Renal pelvis (tissue), 12 donors: ENCODE measurements at places on chromosomes 2 and 18. TPM values are rescaled to one million over a fixed set of nuclear protein-coding genes. Genes with fewer than 3 reads are reported as not detected.

DNA sequence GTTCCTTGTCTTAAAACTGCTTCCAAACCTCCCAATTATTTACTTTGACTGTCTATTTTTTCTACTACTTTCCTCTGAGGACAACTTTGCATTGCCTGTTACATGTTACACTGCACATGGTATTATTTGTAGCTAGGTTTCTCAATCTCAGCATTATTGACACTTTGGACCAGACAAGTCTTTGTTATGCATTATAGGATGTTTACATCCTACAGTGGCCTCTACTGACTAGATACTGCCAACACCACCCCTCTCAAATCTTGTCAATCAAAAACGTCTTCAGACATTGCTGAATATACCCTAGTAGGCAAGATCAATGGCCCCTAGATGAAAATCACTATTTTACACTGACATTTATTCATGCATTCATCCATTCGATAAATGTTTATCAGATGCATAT lies 129.6 kb upstream of the DNAJC10 start:
- no peak for DNase-seq

- no peak for DNase-seq
These were observed 27.7 kb upstream of the PUM2 start for GRCh38 chr2:20378341-20378740.

DNA sequence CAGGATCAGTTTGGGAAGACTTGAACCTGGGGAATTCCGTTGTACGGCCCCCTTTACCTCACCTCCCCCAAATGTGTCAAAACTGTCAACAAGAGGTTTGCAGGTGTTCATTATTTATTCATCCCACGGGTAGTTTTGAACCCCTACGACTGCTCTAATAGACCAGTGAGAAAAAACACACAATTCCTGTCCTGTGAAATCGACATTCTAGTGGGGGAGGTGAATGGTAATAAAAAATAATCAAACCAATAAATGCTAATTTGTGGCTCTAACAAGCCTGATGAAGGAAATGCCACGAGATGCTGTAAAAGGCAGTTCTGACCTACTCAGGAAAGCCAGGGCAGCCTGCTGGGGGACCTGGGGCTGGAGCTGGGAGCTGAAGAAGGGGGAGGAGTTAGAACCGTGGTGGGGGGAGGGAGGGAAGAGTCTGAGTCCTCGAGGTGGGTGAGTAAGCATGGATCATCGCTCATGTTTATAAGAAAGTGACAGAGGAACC lies 463 bp upstream of the DNAJB2 start:
- DNase-seq: no peak

DNA sequence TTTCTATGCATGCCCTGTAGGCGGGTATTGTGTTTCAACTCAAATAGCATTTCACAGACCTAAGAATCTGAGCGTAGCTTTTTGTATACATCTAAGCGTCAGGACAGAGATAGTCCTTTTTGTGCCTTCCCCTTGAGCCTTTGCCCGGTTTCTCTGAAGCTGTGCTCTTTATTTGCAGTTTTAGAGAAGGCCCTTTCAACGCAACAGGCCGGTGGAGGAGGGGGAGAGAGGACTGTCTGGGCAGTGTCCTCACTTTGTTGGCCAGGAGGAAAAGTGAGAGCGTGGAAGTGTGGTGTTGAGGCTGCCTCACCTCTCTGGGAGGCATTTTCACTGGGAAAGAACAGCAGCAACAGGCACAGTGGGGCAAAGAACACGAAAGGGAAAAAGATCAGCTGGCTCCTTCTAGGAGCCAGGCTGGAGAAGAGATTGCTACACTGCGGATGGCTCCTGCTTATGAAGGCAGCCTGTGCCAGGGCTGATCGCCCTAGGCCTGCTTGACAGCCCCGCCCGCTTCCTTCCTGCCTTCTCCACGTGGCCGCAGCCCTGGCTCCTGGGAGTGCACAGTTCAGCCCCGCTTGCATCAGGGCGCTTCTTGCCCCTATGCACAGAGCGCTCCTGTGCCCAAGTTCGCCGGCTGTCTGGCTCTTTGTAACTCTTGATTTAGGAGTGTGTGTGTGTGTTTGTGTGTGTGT lies 195.6 kb upstream of the POU3F3 start:
- DNase-seq: no peak

DNA sequence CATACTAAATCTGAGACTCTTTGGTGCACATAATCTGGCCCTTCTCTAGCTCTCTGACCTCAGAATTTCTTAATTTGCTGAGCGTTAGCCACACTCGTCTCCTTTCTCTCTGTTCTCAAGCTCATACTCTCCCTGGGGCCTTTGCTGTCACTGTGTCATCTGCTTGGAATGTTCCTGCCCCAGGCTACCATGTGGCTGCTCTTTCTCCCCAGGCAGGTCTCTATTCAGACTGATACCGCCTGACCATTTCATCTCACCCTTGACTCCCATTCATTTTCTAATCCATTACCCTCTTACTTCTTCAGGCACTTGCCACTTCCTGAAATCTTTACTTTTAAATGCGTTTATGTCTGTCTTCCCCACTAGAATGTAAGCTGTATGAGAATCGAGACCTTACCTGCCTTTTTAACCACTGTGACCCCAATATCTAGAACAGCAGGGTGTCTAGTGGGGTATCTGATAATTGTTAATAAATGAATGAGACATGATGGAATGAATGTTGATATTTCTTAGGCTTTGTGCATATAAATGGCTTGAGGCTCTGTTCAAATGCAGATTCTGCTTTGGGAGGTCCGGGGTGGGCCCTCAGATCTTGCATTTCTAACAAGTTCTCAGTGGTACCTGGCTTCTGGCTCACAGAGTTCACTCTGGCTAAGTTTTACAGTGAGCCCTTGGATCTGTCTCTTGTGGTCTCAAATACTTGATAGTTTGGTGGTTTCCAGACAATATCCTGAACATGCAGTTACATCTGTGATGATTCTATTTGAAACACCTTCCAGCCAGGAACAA lies 89.9 kb upstream of the EPC2 start:
- DNase-seq: no peak

GRCh38 chr2:61059382-61059781 lies 6.3 kb upstream of the SANBR start:
- no peak for DNase-seq

DNA sequence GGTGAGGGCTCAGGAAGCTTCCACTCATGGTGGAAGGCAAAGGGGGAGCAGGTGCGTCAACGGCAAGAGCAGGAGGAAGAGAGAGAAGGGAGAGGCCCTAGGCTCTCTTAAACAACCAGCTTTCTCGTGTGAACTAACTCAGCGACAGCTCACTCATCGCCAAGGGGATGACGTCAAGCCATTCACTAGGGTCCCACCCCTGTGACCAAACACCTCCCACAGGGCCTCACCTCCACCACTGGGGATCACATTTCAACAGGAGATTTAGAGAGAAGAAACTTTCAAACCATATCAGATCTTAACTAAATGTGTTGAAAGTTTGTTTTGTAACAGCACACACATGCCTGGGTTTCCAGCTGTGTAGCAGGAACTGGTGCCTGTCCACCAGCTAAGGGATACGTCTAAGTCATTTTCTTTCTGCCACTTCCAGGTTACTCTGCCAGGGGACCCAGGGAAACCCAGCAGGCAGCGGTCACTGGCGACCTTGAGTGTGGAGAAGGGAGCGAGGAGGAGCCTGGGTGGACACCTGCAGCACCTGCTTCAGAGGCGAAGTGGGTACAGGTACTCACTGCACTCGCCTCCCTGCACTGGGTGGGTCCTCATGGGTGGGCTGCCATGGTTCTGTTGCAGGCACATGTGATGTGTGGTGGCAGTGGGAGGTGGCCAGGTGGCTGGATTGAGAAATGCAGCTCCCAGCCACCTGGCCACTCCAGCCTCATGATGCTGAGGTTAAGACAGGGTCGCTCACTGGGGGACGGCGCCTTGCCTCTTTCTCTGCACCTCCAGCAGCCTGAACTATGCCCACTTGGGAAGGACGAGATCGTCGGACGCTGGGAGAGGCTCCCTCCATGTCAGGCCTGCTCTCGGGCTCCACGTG lies 8.4 kb upstream of the GPC1 start:
- no peak for DNase-seq

CD8A gene
- polyA plus RNA-seq: 0.36 TPM

GKN1 gene
- polyA plus RNA-seq: not detected
